Activated T-helper 1 cell treated with Interleukin-2 at 50 U/mL for 16 hours (primary cell): ENCODE measurements at places on chromosomes 5 and 9.

DNA sequence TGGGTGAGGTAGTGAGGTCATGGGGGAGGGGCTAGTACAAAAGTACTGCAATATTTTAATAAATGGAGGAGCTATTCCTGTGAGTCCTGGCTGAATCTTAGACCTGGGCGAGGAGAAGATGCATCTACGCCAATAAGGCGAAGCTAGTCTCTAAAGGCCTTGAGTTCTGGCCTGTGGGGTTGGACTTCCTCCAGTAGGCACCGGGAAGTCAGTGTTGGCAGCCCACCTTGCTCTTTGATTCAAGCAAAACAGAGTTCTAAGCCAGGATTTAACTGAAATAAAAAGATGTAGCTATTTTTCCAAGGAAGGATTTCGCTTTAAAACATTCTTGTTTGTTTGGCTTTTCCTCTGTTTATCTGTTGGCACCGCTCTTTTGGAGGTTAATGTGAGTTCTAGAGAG lies 244.6 kb downstream of the KIF4B start:
- DNase-seq, result no peak

GRCh38 chr9:22650946-22651345 lies 204.3 kb downstream of the DMRTA1 start:
- DNase-seq, result no peak

DNA sequence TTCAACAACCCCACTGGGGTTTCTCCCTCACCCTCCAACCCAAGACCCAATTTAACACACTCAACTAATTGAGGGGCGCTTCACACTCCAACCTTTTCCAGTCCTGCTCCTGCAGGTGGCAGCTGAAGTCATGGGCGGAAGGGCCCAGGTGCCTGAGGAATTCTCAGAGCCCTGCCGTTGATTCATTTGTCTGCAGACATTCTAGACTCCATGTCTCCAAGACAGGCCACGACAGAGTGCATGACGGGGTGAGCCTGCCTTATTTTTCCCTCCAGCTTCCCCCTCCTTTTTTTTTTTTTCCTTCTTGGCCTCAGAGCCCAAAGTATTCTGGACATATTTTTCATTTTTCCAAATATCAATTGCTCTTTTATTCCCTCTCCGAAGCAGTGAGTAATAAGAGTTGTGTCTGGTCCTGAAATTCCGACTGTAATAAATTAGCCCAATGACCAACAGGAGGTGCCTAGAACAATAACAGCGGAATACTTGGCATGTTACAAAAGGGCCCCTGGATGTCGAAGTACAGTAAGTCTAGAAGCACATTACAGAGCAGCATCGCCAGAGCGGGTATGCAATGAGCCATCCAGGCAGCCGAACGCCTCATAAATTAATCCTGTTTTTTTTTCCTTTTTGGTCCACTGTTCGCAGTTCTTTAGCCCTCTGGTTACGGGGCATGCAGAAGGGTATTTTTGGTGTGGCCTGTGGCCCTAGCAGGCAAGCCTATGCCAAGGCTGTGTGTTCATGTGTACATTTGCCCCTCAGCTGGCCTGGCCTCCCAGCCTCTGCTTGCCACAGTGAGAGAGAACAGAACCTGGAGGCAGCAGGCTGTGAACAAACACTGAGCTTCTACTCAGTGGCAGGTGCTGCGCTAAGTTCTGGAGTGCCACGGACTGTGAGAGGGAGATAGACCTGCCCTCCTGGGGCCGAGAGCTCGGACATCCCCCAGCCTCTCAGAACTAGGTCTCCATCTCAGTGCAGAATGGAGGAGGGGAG lies 8.6 kb upstream of the SMIM23 start:
- no peak for DNase-seq

DNA sequence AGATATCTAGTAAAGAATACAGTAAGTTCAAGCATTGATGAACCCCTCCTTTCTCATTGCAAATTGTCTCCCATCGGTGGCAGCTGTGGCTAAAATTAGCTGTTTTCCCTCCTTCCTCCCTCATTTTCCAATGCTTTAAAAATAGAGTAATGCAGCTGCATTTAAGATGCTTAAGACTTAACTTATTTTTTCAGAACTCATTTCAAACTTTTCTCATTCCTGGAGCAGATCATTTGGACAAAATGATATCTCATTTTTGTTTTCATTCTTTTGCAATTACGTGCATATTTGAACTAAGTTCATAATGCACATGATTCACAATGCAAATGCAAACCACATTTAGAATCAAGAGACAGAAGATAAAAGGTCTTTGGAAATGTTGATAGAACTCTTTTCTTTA lies 14.6 kb downstream of the HSPB3 start:
- no peak for DNase-seq

DNA sequence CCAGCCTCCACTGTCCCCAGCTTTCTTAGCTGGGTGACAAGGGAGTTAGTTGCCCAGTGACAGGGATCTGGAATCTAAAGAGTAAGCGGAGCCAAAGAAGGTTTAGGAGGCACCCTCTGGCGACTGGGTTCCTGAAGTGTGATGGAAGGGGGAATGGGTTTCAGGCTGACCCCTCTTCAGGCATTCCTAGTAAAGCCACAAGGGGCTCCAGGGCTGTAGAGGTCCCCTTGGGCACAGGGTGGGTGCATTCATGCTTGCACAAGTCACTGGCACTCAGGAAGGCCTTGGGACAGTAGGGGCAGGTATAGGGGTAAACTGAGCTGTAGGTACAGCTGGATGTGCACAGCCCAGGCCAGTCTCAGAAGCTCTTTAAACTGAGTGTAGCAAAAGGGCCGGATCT lies 74.2 kb downstream of the CPLANE1 start:
- DNase-seq, result no peak

DNA sequence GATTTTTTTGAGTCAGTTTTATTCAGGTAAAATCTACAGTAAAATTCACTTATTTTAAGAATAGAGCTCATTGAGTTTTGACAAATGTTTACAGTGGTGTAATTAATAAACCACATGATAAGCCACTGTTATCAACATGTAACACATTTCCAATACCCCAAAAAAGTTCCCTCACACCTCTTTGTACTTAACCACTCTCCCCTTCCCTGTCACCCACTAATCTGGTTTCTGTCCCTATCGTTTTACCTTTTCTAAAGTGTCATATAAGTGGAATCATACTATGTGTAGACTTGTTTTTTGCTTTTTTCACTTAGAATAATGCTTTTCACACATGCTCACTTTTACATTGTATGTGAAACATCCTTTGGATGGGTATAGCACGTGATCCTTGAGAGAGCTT lies 127.2 kb downstream of the KDM4C start:
- DNase-seq, result no peak

DNA sequence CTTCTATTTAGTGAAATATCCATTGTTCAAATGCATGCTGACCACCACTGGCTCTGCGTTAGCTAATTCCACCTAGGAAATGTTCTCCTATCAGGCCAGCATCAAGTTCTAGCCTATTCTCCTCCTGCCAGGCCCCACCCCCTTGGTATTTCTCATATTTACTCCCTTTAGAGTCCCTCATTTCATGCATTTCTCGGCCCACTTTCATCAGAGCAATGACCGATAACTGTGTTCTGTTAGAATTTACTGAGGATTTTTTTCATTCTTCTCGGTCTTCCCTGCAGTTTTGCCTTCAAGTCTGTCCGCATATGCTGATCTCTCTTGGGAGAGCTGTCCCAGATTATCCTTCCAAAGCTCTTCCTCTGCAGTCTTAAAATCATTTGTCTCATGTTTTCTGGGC lies 143.4 kb downstream of the GOLPH3 start:
- no peak for DNase-seq

- DNase-seq, result no peak
Measured at GRCh38 chr5:100860407-100860806, 42.7 kb downstream of the ST8SIA4 start.

GRCh38 chr5:143229426-143229895 lies 174.0 kb downstream of the NR3C1 start:
- DNase-seq, result no peak

DNA sequence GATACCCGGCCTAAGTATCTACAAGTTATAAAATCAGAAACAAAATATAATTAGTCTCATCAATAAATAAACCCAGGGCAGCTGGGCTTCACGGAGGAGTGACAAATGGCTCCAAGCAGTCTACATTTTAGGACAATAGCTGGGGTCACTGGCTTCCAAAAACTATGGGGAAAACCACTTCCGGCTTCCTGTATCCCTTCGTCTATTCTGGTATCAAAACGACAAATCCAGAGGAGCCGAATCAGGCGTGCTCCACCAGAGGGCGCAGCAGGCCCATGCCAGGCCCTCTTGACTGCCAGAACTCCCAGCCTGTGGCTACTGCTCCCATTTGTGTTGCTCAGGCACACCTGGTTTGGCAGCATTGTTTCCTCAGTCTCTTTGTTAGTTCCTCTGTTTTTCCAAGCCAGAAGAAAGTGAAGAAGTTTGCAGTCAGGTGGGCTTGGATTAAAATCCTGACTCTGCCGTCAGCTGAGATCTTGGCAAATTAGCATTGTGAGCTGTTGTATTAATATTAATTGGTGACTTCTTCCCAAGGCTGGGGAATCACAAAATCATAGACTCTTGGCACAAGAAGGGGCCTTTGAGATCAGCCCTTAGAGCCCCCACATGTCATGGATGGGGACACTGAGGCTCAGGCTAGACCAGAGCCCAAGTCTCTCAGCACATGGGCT lies 11.6 kb upstream of the RAB14 start:
- DNase-seq, result peak; percentile 43

DNA sequence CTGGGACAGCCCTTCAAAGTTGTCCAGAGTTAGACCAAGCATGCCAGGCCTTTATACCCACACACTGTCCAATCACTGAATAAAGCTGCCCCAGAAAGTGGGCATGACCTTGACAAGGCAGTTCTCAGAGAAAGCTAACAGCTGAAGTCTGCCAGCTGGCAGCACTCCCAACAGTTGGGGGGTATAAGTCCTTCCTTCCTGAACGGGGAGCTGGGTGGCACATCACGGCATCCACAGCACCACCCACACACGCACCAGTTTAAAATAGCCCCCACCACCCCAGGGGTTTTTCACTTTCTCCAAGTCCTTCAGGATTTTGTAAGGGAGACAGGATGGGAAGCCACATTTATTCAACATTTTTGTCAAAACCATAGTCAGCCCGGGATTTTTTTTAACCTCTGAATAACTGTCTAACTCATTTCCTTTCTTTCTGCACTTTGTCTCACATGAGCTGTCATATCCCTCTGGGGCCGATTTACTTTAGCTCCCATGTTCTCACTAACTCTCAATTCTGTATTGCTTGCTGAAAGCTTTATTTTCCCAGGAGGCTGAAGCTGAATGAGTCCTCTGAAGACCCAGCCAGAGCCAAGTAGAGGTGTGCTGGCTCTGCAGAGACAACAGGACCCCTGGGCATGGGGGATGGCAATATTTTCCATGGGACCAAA lies 15.4 kb downstream of the FAM81B start:
- DNase-seq, result no peak

GRCh38 chr9:98315551-98316060 lies 60.2 kb upstream of the TBC1D2 start:
- peak; percentile 54 for DNase-seq

- DNase-seq, result no peak
Measured at GRCh38 chr5:60687927-60688720, 11.8 kb downstream of the DEPDC1B start.

- no peak for DNase-seq
Measured at GRCh38 chr5:1054799-1055775, 46.5 kb downstream of the NKD2 start.

DNA sequence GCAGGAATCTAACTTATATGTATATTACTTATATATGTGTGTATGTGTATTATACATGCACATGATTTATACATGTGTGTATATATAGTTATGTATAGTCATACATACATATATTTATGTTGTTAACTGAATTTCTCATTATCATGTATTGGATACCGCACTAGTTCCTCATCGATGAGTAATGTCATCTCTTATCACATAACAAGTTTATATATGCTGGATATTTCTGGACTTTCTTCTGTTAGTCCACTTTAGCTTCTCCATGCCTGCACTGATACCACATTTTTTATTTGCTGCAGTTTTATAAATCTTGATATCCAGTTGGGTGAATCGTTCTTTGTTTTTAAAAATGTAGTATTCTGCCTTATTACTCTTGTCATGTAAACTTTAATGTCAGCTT lies 50.2 kb downstream of the APC start:
- no peak for DNase-seq

DNA sequence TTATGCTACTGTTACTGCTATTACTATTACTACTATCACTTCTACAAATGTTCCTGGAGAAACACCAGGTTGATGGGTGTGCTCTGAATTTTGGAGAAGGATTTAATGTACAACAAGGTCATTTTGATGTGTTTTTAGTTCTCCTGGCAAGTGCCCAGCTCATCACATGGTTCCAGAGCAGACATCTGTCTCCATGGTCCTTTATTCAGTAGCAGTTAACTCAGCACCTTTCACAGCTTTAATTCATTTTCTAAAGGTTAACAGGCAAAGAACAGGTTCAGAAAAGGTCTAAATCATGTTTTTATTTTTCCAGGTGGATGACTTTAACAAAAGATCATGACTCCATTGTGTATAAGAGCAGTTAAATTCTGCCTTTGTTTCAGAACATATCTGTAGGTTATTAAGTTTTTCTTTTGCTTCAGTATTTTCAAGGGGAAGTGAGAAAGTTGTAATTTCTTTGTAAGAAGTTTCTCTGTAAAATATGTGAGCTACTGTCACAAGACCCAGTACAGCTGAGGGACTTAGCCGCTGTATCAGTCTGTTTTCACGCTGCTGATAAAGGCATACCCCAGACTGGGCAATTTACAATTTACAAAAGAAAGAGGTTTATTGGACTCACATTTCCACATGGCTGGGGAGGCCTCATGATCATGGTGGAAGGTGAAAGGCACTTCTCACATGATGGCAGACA lies 41.9 kb downstream of the MTRR start:
- no peak for DNase-seq

GRCh38 chr5:60453186-60453976 lies 246.6 kb downstream of the DEPDC1B start:
- DNase-seq, result no peak

- DNase-seq, result no peak
Measured at GRCh38 chr9:96363175-96363967, 20.1 kb downstream of the SLC35D2 start.

- DNase-seq, result no peak
Measured at GRCh38 chr5:58382131-58382534, 77.8 kb downstream of the PLK2 start.

DNA sequence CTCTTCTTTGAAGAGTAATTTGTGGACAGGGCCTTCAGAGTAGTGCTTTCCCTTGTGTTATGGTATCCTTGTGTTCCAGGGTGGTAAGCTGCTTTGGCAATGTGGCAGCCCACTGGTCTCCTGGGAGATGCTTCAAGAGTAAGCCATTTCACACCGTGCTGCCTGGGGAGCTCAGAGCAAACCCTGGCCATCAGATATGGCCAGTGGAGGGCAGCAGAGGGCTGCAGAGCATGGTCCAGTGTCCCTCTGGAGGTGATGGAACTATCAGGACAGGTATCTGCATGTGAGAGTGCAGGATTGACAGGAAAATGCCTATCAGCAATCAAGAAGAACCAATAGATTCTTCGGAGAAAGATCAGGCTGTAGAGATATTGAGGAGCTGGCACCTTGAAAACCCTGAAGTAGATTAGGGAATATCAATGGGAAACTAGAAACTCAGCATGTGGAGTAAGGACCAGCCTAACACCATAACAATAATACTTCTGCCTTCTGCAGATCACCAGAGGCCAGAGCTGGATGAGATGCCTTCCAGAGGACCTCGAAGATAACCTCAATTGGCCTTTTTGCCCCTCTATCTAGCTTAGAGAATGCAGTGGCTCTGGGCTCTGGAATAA lies 90.8 kb downstream of the PLPPR1 start:
- DNase-seq, result no peak
